Activated T-cell treated with anti-CD3 and anti-CD28 coated beads for 24 hours (primary cell): ENCODE measurements at places on chromosomes 12 and 14.

GRCh38 chr14:99508896-99509629 is 27.9 kb downstream of the CCNK start:
- DNase-seq, result no peak

- no peak for DNase-seq
These were observed 665.6 kb downstream of the C12orf50 start for GRCh38 chr12:87363497-87364084.

GRCh38 chr12:77323788-77324415 is 258.5 kb upstream of the E2F7 start:
- DNase-seq, result no peak

GRCh38 chr14:54818201-54819133 is 84.2 kb downstream of the GCH1 start:
- no peak for DNase-seq

DNA sequence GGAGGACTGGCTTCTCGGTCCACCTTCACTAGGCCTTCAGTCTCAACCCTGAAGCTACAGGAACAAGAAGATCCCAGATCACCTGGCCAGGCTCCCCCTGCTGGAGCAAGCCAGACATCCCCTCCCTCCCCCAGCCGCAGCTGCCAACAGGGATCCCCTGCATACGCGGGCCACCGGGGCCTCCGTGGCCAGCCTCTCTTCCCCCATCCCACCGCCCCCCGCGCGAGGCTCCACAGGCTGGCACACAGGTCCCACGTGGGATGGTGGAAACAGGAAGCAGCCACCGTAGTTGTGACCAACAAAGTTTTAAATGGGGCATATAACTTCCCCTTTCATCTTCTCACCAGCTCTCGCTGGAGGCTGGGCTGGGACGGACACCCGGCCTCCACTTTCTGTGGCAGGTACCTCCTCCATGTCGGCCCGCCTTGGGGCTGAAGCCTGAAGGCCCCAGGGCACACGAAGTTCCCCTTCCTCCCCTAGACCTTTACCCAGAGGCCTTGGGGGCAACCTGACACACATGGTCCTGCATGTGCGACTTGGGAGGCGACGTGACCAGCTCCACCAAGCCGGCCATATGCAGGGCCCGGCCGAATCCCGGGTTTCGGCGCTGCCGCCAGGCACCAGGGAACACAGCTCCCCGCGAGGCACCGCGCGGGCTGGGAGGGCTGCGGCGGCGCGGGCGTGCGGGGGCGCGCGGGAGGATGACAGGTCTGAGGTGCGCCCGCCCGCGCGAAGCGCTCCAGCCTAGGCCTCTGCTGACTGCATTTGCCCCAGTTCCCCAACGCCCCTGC is 44.4 kb upstream of the PNMA1 start:
- DNase-seq, result peak; percentile 55

DNA sequence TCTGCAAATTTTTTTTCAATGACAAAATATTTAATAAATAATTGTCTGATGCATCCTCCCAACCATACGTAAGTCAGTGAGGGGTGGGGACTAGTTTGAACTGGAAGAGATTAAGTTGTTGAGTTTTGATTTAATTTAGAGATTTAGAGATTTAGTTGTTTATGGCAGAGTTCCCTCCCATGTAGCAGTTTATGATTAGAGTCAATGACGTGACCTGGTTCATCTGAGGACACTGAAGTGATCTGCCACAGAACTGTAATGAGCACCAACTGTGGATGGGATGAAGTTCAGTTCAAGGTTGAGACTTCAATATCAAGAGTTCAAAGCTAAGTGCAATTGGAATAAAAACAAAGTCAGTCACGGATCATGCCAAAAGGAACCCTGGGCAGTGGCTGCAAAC is 609.3 kb downstream of the NOVA1 start:
- DNase-seq, result no peak

GRCh38 chr14:79661752-79662151 is 549.6 kb downstream of the DIO2 start:
- DNase-seq, result no peak

GRCh38 chr12:22536346-22536945 is 7.9 kb downstream of the C2CD5 start:
- no peak for DNase-seq

GRCh38 chr12:12216349-12217017 is 50.4 kb downstream of the LRP6 start:
- DNase-seq, result no peak

- DNase-seq, result no peak
These were observed 99.2 kb downstream of the SLC15A4 start for GRCh38 chr12:128724468-128725046.

GRCh38 chr14:103629503-103630121 is 601 bp downstream of the KLC1 start:
- DNase-seq, result peak; percentile 37

- DNase-seq, result no peak
These were observed 1.3 kb downstream of the BDKRB2 start for GRCh38 chr14:96205978-96206360.

GRCh38 chr12:82801951-82802610 is 115.4 kb downstream of the TMTC2 start:
- no peak for DNase-seq

DNA sequence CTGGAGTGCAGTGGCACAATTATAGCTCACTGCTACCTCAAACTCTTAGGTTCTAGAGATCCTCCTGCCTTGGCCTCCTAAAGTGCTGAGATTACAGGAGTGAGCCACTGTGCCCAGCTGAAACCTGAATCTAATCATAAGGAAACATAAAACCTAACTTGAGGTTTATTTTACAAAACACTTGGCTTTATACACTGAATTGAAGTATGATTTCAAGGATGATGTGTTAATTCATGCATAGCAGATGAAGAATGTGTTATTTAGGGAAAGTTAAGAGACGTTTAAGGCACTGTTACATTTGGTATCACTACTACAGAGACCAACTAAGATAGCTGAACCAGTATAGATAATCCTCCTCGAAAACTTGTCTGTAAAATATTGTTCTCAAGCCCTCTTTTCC is 6.4 kb downstream of the DICER1 start:
- no peak for DNase-seq

DNA sequence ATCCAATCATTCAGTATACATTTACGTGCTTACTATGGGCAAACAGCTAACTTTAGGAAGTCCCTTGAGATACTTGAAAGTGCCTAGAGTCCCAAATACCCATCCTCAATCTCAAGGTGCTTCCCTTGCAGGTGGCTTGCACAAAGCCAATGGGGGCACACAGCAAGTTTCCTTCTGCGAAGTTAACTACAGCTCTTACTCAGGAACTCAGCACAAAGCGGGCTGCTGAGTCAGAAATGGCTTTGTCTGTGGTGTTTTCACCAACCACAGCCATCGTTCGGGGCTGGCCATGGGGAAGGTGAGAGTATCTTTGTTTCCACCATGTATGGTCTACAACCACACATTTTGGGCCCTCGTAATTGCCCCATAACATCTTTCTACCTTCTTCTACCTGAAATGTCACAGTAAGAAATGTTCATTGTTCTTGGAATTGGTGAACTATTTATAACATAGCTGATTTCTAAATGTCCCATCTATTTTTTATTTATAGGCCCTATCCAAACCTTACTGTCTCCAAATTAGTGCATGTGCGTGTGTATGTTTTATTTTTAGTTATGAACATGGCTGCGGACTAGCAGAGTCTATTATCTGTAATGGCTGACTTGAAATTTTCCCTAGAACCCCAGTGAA is 13.9 kb downstream of the MFAP5 start:
- peak; percentile 56 for DNase-seq

GRCh38 chr14:104656014-104656714 is 33.3 kb upstream of the INF2 start:
- DNase-seq, result no peak

DNA sequence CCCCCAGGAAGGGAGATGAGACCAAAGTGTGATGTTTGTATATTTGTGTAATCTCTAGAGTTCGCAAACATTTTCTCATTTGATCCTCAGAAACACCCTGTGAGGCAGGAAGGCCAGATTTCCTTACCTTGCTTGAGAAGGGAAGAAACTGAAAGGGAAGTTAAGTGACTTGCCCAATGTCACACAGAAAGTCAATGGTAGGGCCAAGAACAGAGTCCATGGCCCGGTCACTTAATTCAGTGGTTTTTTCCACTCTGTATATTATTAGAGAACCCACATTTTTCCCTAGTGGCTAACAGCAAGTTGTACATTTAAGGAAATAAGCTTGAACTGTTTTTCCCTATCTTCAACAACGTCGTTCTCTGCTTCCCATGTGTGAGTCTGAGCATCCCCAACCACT is 25.6 kb upstream of the CHPT1 start:
- DNase-seq, result no peak

- no peak for DNase-seq
These were observed 305.5 kb upstream of the FKBP4 start for GRCh38 chr12:2489275-2489674.

GRCh38 chr12:71865757-71866536 is 26.4 kb downstream of the TBC1D15 start:
- no peak for DNase-seq

GRCh38 chr12:25958428-25959070 is at the start of gene RASSF8:
Gene RASSF8 (plus strand): TSS chr12:25958682. CDS start chr12:26055344, 96,662 bp downstream.
- no peak for DNase-seq

- DNase-seq, result peak; percentile 43
These were observed at the start of gene KIF5A for GRCh38 chr12:57549909-57550640. Gene KIF5A (plus strand): TSS chr12:57550044. CDS start chr12:57550272, 228 bp downstream.

DNA sequence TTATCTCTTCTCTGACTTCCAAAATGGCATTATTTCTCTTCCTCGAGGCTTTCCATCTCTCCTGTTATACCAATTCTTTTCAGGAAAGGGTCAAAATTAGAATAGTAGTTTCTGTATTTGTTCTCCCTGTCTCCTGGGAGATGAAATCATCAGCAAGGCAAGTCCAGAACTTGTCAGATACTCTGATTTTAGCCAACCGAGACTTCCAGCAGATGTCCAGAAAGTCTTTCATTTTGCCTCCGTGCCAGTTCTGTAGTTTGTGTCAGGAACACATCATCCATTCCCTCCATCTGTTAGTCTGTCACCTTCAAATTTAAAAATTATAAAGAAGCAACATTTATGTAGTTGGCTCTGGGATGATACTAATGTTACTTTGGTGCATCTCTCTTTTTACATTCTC is 275.7 kb downstream of the CCDC59 start:
- DNase-seq, result no peak

- DNase-seq, result no peak
These were observed 210.9 kb downstream of the ERC1 start for GRCh38 chr12:1201886-1202285.

DNA sequence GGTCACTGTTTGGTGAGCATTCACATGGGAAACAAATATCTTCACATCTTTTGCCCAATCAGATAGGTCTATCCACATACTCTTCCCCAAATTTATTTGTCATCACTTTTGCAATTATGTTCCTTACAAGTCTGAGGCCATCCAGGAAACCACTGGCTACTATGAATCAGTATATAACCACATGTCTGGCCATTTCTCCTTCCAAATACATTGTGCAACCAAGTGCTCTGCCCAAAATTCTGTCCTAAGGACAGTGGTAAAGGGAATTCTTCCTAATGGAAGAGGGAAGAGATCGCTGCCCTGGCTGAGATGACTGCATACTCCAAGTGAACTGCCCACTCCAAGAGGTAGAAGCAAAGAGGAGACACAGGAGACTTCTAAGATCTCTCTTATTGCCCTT is 148.9 kb upstream of the MAX start:
- no peak for DNase-seq

- no peak for DNase-seq
These were observed 670 bp downstream of the CCNB1IP1 start for GRCh38 chr14:20332431-20332787.

- no peak for DNase-seq
These were observed 23.3 kb downstream of the DMAC2L start for GRCh38 chr14:50335389-50335788.

DNA sequence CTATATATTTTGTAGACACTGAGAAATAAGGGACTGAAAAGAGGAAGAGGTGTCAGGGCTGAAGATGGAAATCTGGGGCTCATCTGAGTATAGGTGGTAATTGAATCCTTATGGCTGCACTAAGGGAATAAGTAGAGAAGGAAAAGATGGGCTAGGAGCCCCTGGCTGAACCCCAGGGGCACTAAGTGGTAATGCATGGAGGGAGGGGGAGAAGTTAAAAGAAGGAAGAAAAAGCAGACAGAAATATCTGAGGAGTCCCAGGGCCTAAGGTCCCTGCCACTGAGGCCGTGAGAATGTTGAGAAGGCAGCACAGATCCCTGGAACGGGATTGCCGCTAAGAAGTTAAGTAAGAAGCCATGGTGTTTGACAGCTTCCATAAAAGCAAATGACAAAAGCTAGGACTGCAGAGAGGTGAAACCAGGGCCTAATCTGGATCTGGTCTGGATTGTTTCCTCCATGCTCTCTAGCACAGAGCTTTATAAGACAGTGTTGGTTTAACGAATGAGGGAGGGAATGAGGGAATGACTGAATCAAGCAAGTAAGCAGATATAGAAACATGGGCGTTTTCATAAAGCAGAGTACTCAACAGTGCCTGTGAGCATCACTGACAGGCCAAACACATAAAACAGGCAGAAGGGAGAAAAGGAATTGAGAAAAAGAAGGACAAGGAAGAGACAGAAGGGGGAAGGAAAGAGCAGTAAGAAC is 92.9 kb downstream of the HMGA2 start:
- DNase-seq, result no peak

- DNase-seq, result peak; percentile 20
These were observed 13.9 kb upstream of the TCP11L2 start for GRCh38 chr12:106288494-106289195.

DNA sequence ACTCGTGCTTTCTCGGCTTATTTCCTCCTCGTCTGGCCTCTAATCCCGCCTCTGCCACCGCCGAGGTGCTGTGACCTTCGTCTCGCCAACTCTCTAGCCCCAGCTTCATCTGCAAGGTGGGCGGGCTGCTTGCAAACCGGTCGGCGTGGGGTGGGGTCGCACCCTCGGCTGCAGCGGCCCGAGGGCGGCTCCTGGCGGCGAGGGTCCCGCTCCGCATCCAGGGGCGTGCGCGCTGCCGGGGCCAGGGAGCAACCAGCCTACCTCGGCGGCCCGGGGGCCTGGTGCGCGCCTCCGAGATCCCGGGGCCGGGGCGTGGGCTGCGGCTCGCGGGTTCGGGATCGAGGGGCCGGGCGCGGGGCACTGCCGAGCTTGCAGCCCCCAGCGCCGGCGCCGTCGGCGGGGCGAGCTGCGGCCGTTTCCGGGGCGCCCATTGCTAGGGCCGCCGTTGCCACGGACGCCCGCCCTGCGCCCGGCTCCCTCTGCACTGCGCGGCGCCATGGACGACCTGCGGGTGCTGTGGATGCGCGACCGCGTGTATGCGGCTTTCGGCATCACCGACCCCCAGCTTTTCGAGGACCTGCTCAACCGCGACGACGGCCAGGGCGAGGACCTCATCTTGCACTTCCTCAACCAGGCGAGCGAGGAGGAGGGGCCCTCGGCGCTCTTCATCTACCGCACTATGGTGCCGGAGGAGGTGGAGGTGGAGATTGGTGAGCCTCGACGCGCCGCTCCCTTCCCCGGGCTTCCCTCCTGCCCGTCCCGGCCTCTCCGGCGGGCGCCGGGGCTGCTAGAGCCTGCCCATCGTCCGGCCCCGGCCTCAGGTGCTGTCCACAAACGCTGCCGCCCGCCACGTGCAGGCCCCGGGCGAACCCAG is at the start of gene DNAH10:
Gene DNAH10, plus strand, starts transcription at position 461 of the 874 bp plus-strand sequence. Its CDS starts 36 bp downstream, at position 497.
- DNase-seq, result peak; percentile 36

DNA sequence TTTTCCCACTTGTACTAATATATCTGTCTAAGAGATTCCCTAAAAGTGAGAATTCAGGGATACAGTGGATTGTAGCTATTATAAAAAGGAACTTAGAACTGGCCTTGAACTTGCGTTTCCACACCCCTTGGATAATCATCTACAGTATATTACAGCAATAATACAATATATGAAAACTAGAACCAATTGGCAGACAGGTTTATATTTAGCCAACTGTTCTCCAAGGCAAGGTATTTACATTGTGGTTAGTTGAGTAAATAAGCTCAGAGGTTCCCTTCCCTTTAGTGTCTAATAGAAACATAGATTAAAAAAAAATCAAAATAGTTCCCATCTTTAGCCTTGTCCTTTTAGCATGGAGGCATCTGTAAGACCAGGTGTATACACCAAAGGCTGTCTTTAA is 42.1 kb downstream of the LIMA1 start:
- no peak for DNase-seq
